ENCODE measurements at places on chromosomes 12 and 14.
A peak's percentile ranks its signal among the peaks of the same experiment; 100 is the strongest.

GRCh38 chr12:120822832-120823503, 81.2 kb downstream of the SPPL3 start:
- DNase-seq, result no peak

GRCh38 chr12:53481939-53482586, 17.2 kb downstream of the MAP3K12 start:
- no peak for DNase-seq

GRCh38 chr12:98399532-98399931, 115.9 kb upstream of the TMPO start:
- DNase-seq, result peak; percentile 59

GRCh38 chr14:29461101-29461500, 466.5 kb downstream of the PRKD1 start:
- DNase-seq, result no peak

GRCh38 chr12:59843260-59843843, 247.5 kb downstream of the SLC16A7 start:
- DNase-seq, result no peak

- DNase-seq, result no peak
Measured at GRCh38 chr12:16220120-16220519, 57.4 kb downstream of the SLC15A5 start.

- DNase-seq, result peak; percentile 54
Measured at GRCh38 chr14:77707355-77707723, 484 bp downstream of the ALKBH1 start.

DNA sequence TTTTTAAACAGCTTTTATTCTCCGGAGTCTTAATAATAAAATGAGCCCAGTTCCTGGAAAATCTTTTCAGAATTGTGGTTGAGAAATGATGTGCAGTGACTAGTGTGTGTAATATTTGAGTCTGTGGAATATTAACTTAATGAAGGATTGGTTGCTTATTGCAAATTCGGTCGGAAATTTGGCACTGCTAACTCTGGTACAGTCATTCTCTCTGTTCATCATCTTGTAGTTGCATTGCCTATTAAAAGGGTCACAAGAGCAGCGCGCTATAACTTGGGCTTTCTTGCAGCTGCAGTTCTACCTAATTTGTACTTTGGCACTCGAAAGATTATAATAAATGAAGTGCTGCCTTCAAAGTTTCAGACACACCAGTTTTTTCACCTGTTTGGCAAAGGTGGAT, 146.0 kb downstream of the FLRT2 start:
- DNase-seq, result no peak

DNA sequence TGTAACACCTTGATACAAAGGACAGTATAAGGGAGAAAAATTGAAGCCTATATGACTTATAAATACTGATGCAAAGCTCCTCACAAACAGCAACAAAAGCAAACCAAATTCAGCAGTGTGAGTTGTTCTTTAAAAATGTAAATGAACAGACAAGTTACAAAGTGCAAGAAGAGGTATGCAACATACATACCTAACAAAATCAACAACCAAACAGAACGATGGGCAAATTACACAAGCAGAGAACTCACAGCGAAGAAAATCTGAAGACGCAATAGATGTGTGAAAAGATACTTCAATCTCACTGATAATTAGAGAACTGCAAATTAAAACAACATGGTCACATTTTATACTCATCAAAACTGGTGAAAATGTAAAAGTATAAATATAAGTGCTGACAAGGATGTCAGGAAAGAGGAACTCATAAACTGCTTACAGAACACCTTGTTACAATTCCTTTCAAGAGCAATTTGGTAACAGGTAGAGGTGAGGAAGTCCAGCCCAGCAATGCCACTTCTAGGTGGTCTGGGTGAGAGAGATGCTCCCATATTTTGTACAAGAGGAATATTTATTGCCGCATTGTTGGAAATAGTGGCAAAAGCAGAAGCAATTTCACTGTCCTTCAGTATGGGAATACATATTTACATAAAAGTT, 47.3 kb downstream of the CORO1C start:
- no peak for DNase-seq

DNA sequence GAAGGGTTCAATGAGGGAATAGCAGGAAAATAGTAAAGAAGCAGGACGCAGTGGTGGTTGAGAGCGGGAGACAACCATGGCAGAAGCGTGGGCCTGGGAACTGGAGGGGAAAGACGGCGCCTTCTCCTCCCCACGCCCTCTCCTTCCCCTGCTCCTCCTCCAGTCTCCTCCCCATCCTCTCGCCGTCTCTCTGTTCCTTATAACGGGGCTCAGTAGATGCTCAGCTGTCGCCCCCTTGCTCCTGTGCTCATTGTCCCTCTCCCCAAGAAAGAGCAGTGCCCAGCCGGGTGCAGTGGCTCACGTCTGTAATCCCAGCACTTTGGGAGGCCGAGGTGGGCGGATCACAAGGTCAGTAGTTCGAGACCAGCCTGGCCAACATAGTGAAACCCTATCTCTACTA, 142.0 kb downstream of the BCL11B start:
- DNase-seq, result no peak

GRCh38 chr12:1448336-1448735, 146.0 kb downstream of the FBXL14 start:
- DNase-seq, result no peak

GRCh38 chr14:32756775-32757174, 181.9 kb upstream of the NPAS3 start:
- DNase-seq, result no peak

DNA sequence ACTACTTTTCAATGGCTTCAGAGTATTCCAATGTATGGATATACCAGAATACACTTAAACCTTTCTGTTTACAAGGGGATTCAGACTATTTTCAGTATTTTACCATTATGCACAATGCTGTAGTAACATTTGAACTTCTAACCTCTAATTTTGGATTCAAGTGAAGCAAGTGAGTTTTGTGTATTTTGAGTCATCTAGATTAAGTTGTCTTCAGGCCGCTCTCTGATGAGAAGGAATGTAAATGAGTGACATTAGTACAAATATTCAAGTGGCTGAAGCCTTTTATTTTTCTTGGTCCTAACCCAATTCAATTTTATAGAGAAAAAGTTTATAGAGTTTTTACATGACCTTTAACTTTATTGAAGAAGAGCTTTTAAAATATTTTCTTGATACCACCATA, 125.6 kb downstream of the PDE3A start:
- no peak for DNase-seq

GRCh38 chr12:24845615-24846014, 103.3 kb downstream of the BCAT1 start:
- DNase-seq, result no peak

DNA sequence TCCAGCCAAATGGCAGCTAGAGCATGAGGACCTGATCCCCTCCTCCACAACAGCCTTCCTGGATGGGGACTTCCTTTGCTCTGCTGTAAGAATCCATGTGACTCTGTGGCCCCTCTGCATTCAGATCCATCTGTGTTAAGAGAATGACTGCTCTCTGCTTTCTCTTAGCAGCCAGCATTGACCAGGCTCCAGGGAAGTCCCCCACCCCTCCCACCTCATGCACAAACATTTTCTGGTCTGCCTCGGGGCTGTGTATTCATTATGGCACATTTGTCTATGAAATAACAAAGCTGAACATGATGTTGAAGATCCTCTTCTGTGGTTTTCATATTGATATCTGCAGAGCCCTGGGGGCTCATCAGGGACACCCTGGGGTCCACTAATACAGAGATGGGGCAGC, 201.7 kb downstream of the NUAK1 start:
- no peak for DNase-seq

GRCh38 chr14:37063467-37064240, 108.8 kb downstream of the SLC25A21 start:
- no peak for DNase-seq

DNA sequence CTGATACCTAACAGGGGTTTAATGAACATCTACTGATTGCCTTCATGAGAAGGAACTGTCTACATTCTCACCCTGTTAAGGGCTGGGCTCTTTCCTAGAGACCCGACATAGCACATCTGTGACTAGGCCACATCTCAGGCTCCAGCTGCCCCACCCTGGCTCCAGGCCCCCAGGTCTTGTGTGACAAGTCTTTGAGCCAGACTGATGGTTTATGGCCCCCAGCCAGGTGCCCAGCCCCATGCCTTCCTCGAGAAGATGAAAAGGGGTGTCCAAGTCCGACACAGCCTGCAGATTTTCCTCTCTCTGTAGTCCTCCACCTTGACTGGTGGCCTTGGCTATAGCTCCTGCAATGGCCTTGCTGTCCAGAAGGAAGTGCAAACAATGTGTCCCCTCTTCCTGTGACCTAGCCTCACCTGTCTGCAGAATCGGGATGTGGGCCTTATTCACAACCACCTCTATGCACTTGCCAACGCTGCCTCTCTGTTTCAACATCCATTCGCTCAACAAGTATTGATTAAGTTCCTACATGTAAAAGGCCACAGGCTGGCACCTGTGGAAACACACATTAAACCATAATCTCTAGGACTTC, 4.2 kb downstream of the ACTN1 start:
- DNase-seq, result no peak

Data from AG10803 (cell line).